ENCODE measurements at places on chromosomes 16 and 17. TPM values are rescaled to one million over a fixed set of nuclear protein-coding genes. Genes with fewer than 3 reads are reported as not detected.

The OTOP2 gene
- total RNA-seq, result not detected

The CDH3 gene
- 0.29 TPM for total RNA-seq

The FAM20A gene
- total RNA-seq, result 0.57 TPM

The PYCARD gene
- total RNA-seq, result 56.2 TPM

The CCDC154 gene
- total RNA-seq, result 0.14 TPM

The GPR142 gene
- total RNA-seq, result not detected

The TMED6 gene
- total RNA-seq, result not detected

The RND2 gene
- total RNA-seq, result 0.88 TPM

The FAAP100 gene
- total RNA-seq, result 30.0 TPM

The ACTG1 gene
- total RNA-seq, result 20,372 TPM

The ITGB4 gene
- total RNA-seq, result 0.44 TPM

The USP22 gene
- total RNA-seq, result 345 TPM

The CNP gene
- total RNA-seq, result 59.5 TPM

The HS3ST3A1 gene
- total RNA-seq, result 26.3 TPM

The GRAP gene
- under 0.01 TPM for total RNA-seq

The SDK2 gene
- under 0.01 TPM for total RNA-seq

The RANBP10 gene
- total RNA-seq, result 7.7 TPM

The CD68 gene
- 20.6 TPM for total RNA-seq

The DNASE1L2 gene
- total RNA-seq, result 0.86 TPM

The CBX2 gene
- total RNA-seq, result 3.4 TPM

The ABAT gene
- 1.3 TPM for total RNA-seq

The SDR42E2 gene
- total RNA-seq, result under 0.01 TPM

The ALOX15 gene
- total RNA-seq, result 0.44 TPM

The UNC45B gene
- total RNA-seq, result not detected

The TOM1L2 gene
- 35.1 TPM for total RNA-seq
